ENCODE measurements at places on chromosomes 2 and 18. TPM values are rescaled to one million over a fixed set of nuclear protein-coding genes. Genes with fewer than 3 reads are reported as not detected.

Gene C2orf15
- 4.4 TPM for total RNA-seq

Gene ABCG8
- not detected for total RNA-seq

Gene RAB6D
- total RNA-seq, result not detected

Gene COL4A3
- 0.73 TPM for total RNA-seq

Gene VWC2L
- not detected for total RNA-seq
